Astrocyte of the hippocampus (primary cell): ENCODE measurements at places on chromosomes 1 and 21.

- no peak for DNase-seq
Observed at GRCh38 chr1:217052626-217053025, 329.4 kb upstream of the ESRRG start.

GRCh38 chr21:39184050-39184980 is 1.1 kb upstream of the PSMG1 start:
- DNase-seq = no peak

- DNase-seq = no peak
Observed at GRCh38 chr1:25682059-25682601, 65.5 kb downstream of the MAN1C1 start.

DNA sequence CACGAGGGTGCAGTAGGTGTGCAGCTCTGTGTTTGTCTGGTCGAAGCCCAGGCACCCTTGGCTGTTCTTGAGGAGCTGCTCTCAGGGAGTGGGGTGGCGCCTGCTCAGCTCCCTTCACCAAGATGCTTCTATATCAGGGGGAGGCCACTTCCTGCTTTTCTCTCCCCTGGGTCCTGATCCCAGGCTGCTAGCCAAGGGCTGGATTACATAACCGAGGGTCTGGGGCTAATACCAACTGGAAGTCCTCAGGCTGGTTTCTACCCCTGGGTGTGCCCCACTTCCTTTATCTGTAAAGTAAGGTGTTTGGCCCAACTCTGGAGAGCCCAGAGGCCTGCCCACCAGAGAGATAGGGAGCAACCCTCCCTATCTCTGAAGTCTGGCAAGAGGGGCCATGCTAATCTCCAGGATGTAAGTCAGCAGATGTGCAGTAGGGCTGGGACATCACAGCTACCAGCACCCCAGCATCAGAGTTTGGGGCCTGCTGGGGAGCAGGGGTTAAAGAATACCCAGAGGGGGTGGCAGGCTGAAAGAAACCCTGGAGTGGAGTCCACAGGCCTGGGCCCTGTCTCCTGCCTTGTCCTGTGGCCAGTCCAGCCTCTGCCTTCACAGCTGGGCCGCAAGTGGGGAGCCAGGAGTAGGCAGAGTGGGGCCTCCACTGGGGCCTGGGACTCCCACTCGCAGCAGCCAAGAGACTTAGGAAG is 2.1 kb downstream of the SELENBP1 start:
- no peak for DNase-seq

DNA sequence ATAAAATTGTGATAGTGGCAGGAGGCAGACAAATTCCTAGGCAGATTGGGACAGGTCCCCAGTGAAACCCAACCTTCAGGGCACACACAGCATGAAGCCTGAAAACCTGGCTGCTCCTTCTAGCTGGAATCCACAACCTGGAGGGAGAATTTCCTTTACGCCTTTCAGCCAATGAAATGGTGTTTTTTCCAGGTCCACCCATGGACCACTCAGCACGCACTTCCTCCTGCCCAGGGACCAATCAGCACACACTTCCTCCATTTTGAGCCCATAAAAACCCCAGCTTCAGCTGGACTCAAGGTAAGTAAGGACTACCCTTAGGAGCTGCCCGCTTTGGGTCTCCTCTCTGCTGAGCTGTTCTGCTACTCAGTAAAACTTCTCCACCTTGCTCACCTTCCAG is 120.1 kb downstream of the AKT3 start:
- no peak for DNase-seq
